ENCODE measurements at places on chromosomes 11 and 22.

GRCh38 chr11:68546555-68546954, 86.0 kb downstream of the PPP6R3 start:
- DNase-seq, result no peak

GRCh38 chr11:36376009-36376887, 80.2 kb downstream of the PRR5L start:
- DNase-seq, result no peak

GRCh38 chr11:29119707-29120618, 896.9 kb downstream of the KCNA4 start:
- DNase-seq, result no peak

GRCh38 chr11:2736577-2737225, 36.9 kb upstream of the KCNQ1OT1 start:
- DNase-seq, result no peak

DNA sequence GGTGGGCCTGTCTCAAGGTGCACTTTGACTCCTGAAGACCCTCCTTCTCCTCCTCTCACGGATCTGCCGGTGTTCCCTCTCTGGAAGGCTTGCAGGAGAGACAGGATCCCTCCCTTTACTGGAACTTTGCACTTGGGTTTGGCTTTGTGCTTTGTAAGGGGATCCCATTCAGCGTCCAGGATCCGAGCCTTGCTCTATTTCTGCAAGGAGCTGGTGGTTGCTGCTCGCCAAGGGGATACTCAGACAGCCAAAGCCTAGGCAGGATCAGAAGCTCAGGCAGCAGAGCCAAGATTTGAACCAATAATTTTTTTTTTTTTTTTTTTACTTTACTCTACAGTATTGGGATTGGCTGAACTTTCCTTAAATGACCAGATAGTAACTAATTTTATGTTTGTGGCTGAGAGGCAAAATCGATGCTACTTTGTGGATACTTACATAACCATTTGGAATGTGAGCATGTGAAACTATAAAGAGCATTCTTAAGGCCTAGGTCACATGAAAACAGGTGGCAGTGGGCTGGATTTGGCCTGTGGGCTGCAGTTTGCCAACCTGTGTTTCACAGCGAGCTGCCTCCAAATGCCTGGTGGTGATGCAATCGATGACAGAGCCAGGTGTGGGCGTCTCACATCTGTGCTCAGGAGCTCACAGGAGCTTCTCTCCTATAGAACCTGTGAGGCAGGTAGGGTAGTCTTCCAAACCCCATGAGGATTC, 25.2 kb downstream of the BCR start:
- no peak for DNase-seq

DNA sequence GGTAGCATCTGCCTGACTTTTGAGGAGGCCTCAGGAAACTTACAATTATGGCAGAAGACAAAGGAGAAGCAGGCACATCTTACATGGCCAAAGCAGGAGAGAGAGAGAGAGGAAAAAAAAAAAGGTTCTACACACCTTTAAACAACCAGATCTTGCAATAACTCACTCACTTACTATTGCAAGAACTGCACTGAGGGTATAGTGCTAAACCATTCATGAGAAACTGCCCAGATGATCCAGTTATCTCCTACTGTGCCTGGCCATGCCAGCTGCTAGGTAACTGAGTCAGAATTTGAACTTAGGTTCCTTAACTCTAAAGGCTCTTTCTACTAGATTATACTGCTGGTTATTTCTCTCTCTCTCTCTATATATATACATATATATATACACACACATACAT, 7.3 kb downstream of the HORMAD2 start:
- DNase-seq, result no peak

DNA sequence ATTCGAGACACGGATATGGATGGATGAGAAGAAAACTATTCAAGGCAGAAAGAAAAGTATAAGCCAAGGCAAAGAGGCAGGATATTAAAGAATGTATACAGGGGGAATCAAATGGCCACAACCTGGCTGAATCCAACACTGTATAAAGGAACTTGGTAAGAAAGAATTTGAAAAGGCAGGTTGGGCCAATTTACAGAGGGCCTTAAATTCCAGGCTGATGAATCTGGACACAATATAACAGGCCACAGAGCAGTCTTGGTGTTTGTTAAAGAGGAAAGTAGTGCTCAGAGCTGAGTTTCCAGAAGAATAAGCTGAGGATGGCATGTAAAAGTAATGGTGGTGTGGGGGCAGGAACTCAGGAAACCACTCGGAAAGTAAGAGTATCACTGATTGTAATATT, 72.3 kb upstream of the POU2AF2 start:
- no peak for DNase-seq

GRCh38 chr11:33825854-33826560, 51.7 kb upstream of the FBXO3 start:
- no peak for DNase-seq
